ENCODE measurements at places on chromosomes 12 and 14.

- no peak for DNase-seq
These were observed 16.8 kb downstream of the PLXNC1 start for GRCh38 chr12:94165138-94165537.

GRCh38 chr12:114371733-114372132 is 34.2 kb downstream of the TBX5 start:
- no peak for DNase-seq

- no peak for DNase-seq
These were observed 53.3 kb downstream of the BCAT1 start for GRCh38 chr12:24895612-24896011.

DNA sequence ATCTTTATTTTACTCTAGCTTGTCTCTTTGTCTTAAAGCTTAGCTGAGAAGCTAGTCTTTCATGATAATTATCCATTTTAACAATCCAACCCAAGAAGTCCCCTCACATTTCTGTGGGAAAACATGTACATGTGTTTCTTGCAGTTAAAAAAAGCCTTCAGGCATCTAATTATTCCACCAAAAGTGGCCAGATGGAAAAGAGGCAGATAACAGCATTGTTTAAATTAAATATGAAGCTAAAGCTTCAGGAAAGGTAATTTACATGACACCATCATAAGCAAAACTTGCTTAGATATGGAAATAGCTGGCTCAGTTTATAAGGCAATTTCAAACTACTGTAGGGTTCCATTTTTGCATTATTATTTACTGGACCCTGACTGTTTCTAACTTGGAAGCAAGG is 175.4 kb downstream of the UNC79 start:
- DNase-seq, result no peak

- no peak for DNase-seq
These were observed 10.1 kb upstream of the C14orf39 start for GRCh38 chr14:60495946-60496345.

DNA sequence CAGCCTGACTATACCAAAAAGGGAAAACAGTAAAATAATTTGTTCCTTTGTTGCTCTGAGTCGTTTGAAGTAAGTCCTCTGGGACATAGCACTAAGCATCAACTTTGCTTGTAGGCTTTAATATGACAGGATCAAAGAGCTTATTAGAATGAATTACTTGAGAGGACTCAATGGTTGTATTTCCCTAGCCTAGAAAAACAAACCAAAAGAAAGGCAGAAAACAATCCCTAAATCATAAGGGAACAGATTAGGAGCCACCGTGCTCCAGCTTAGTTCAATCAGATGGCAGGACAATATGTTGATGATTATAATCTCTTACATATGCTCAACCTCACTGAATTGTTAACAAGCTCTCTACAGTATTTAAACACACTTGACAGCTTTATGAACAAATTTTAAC is 988.4 kb downstream of the FLRT2 start:
- no peak for DNase-seq

DNA sequence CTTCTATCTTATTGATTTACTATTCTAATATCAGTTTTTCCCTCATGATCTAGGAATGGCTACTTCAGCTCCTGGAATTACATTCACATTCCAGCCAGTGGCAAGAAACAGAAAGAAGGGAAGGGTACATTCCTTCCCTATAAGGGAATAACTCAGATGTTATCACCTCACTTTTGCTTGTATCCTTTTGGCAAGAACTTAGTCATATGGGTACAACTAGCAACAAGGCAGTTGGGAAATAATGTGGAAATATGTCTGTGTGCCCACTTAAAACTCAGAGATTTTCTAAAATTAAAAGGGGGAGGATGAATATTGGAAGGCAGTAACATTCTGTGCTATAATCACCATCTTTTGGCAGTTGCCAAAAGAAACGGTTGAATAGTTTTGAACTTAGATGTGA is 85.6 kb downstream of the MSRB3 start:
- no peak for DNase-seq

DNA sequence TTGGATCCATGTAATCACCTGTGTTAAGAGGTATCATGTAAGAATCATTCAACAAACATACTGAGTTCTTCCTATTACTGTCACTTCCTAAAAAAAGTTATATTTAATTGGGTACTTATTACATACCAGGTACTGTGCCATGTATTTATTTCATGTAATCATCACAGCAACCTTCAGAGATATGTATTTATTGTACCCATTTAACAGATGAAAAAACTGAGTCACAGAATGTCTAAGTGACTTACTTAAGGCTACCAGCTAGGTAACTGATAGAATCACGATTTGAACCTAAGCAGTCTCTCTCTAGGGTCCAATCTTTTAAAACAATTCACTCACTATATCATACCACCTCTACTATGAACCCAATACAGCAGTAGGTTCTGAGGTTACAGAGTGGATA is 2.0 kb downstream of the PSME2 start:
- DNase-seq, result no peak

DNA sequence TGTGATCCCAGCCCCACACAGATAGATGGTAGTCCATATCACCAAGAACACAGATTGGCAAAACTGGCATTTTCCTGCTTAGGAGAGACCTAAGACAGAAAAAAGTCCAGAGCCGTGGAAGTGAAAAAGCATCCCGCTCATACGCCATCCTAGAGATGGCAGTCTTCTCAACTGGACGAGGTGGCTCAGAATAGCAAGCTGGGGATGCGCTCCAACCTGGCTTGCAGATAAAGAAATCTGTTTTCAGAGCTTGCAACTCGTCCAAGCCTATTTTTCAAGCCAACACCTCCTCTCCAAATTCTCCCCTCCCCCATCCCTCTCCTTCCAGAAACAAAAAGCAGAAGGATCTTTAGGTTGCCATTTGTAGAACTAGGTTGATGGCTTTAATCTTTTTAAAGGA is 74.3 kb upstream of the OTX2 start:
- DNase-seq, result no peak

- no peak for DNase-seq
These were observed 73.7 kb downstream of the BBS10 start for GRCh38 chr12:76274420-76275083.

DNA sequence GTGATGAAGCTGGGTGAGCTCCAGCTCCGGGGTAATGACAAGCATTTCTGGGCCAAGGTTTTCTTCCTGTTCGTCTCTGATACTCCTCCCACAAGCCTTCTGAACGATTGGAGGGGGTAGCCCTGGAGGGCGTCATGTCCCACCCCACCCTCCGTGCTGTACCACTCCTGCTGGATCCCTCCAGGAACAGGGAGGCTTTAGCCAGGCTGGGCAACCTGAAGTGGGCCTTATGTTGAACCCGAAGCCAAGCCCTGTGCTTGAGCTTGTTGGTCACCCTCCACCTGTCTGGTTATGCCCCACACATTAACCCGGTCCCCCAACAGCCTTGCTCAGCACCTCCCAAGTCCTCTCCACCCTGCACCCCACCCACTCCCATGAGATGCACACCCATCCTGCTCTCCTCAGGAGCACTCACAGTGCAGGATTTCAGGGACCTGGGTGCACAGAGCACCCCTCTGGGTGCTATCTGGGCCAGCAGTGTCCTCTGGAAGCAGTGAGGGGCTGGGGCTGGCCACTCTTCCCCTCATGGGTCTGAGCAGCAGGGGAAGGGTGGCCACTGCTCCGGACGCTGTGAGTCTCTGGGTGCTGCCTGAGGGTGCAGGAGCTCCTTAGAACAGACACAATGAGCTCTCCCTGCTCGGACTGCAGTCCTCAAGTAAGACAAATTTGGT is 6.8 kb upstream of the KRT83 start:
- no peak for DNase-seq

DNA sequence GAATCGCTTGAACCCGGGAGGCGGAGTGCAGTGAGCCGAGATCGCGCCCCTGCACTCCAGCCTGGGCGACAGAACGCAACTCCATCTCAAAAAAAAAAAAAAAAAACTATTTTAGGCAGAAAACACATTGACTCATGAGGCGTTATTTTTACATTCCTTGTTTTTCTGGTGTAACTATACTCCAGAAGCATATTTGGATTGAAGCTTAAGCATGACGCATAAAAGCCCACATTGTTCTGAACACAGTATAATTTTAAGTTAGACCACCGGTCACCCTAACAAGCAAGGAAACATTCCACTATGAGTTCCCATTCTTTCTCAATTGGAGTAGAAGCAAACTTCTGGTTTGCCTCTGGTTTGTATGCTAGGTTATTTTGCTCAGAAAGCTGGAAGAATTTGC is 173.0 kb downstream of the MYRFL start:
- no peak for DNase-seq

GRCh38 chr14:104048758-104049507 is 36.6 kb upstream of the ASPG start:
- DNase-seq, result no peak

- no peak for DNase-seq
These were observed 2.2 kb downstream of the FRMD6 start for GRCh38 chr14:51653775-51654532.
